ENCODE measurements at places on chromosomes 11 and 22.

DNA sequence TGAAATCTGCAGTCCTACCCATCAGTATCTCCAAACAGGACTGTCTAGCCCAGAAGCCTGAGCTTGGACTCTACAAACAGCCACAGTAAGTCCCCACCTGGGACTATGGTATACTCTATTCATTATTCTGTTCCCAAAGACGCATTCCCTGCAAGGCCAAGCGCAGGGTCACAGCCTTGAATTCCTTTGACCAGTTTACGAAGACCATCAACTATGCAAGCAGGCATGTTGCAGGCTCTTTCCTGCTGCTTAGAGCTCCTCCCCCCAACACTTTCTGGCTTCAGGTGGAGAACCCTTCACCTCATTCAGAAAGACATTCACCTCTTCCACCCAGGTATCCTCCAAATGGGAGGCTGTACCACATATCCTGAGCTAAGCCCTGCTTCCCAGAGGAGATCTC, 62.5 kb downstream of the TIMP3 start:
- DNase-seq, result no peak

DNA sequence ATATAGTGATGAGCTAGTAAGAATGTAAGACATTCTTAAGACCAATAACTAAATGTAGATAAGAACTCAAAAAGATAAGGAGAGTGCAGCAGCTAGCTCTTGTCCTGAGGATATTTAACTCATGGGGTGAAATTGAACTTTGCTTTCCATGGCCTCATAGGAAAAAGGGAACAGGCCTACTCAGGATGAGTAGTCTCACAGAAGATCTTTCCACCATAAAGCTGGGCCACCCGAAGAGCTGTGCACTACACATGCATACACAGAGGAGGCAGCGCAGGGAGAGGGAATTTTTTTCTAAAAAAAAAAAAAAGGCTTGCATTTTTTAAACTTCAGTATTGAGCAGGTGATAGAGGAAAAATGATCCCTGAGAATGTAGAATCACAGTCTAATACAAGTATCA, 59.9 kb upstream of the CFAP300 start:
- no peak for DNase-seq

- no peak for DNase-seq
Observed at GRCh38 chr22:43848366-43849171, 13.7 kb downstream of the SULT4A1 start.

DNA sequence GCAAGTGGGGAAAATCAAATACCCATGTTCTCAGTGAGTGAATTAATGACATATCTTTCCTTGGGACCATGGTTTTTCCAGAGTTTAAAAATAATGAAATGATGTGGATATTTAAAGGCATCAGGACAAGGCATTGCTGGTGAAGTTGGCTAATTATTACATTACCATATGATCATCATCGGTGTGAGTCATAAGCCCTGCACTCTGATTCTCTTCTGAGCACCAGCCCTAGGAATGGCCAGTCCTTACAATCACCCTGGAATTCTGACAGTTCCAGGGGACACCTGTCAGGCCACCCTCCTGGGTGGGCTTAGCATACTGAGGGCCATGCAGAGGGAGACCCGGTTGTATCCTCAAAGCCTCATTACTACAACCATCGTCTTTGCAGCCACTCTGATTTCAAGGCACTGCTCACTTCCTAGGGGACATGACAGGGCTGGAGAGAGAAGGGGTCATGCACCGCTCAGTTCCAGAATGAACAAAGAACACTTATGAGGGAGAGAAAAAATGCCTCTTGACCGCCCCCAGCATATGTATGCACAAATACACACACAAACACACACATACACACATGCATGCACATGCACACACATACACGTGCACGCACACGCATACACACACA, 365.0 kb downstream of the MIAT start:
- no peak for DNase-seq

DNA sequence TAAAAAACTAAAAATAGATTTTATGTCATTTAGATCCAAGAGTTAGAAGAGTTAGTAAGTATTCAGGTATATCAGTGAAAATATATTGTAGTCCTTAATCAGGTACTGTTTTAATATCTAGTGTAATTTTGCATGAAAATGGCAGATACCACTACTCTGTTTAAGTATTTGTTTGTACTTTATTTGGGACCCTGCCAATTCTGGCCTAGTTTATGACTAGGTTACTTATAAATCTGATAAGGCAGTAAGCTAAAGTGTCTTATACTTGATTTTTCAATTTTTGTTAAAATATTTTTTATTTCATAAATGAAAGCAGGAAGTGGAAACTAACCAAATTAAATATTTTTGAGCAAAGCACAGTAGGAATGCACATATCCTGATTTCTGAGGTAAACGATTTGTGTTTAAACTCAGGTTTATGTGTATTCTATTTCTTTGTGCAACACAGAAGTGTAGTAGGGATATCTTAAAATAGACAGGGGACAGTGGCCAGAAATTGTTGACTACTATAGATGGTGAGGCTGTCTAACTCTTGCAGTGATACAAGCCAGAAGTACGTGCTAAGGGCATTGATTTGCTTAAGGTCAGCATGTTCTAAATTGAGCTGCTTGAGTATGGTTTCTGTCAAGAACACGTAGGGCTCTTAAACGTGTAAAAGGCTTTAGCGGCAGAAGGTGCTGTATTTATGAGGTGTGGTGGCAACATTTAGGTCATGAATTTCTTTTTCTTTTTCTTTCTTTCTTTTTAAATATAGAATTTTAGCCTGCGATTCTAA, 34.0 kb downstream of the HIPK3 start:
- DNase-seq, result no peak

DNA sequence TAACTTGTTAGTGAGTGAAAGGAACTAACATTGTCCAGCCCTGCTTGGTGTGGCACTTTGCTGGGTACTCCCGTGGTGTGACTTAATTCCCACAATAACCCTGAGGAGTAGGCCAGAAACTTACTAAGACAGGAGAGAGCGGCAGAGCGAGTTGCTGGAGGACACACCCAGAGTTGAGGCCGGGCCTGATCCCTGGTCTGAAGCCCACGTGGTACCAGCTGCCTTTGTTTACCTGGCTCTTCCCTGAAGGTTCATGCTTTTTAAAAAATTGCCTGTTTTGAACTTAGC, 594 bp downstream of the MPST start:
- peak; percentile 80 for DNase-seq

DNA sequence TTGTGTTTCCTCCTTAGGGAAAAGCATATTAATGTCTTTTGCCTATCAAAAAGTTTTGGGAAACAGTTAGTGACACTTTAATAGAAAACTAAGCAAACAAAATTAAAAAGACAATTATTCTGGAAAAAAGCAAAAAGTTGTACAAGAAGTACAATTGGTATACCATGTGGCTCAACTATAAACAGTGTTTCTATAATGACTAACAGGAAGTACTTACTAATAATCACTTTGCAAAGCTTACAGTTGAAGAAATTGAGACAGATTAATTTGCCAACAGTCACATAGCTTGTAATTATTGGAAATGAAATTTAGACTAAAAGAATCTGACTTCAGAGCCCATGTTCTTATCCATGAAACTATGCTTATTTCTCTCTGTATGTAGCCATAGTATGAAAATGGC, 24.7 kb downstream of the PPME1 start:
- no peak for DNase-seq

DNA sequence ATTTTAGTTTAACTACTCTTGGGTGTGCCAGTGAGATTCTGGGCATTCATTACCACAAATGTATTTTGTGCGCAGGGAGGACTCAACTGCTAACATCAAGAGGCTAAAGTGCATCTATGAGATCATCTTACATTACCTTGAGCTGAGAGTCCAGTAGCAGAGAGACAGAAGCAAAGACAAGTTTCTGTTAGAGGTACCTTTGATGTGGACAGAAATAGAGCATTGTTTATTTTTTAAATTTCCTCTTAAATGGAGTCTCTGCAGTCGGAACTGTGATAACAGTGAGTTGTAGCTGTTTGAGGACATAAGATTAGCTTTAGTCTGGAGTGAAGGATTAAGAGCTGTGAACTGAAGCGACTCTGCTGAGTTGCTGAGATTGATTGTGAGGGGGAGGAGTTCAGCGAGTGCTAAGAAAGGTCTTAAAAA, 297.0 kb downstream of the CADM1 start:
- DNase-seq, result no peak

GRCh38 chr11:81444297-81444696, 1289.4 kb downstream of the FAM181B start:
- no peak for DNase-seq

GRCh38 chr11:119830400-119830799, 101.4 kb upstream of the NECTIN1 start:
- DNase-seq, result no peak

DNA sequence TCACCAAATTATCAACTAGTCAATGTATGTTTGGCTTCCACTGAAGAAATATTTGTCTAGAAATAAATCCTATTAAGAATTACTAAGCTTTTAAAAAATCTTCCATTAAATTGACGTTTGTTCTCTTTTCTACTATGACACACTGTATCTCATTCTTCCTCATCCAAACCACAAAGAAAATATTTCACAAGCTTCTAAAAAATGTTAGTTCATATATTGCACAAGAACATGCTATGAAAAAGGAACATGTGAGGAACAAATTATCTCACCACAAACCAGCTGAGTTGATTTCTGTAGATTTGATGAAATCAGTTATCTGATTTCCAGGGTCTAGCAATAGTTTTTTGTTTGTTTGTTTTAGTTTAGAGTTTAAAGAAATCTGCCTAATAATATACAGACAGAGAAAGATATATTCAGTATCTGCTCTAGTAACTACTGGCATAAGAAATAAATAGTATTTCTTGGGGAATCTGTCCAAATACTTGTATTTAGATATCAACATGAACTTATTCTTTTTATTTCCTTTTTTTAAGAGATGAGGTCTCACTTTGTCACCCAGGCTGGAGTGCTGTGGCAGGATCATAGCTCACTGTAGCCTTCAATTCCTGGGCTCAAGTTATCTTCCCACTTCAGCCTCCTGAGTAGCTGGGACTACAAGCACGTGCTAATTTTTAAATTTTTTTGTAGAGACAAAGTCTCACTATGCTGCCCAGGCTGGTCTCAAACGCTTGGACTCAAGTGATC, 161.7 kb downstream of the ATG16L2 start:
- DNase-seq, result no peak

- DNase-seq, result no peak
Observed at GRCh38 chr11:74011360-74012073, 2.6 kb upstream of the UCP3 start.

- DNase-seq, result no peak
Observed at GRCh38 chr11:38543986-38544385, 1946.0 kb upstream of the RAG2 start.

DNA sequence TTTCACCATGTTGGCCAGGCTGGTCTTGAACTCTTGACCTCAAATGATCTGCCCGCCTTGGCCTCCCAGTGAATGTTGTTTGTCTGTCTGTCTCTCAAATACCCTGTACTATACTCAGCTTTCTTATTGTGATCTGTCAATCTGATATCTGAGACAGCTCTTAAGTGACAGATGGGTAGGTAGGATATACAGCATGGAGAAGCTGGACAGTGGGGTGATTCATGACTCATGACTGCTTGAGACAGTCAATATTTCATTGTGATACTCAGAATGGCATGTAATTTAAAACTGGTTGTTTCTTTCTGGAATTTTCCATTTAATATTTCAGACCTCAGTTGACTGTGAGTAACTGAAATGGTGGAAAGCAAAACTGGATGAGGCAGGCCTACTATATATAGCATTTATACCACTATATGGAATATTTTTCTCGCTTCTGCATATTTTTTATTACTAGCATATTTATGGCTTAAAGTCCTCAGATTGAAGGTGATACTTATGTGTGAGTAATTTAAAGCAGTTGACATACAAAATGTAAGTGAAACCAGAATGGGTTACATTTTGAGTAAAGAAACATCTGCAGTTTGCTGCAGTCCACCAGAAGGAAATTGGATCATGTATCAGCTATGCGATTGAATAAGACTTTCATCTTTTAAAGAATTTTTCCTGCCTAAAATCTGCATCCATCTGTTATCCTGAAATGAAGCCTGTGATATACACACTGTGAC, 22.3 kb downstream of the ARHGAP42 start:
- no peak for DNase-seq

Data from colonic mucosa (tissue), 4 donors.